Stimulated activated CD8-positive, alpha-beta memory T cell treated with anti-CD3 and anti-CD28 coated beads, Interleukin-15, amount 100 ng/mL, for 48 hours (primary cell): ENCODE measurements at places on chromosomes 6 and 20.

- no peak for DNase-seq
Measured at GRCh38 chr6:63272397-63272796, 47.4 kb downstream of the LGSN start.

DNA sequence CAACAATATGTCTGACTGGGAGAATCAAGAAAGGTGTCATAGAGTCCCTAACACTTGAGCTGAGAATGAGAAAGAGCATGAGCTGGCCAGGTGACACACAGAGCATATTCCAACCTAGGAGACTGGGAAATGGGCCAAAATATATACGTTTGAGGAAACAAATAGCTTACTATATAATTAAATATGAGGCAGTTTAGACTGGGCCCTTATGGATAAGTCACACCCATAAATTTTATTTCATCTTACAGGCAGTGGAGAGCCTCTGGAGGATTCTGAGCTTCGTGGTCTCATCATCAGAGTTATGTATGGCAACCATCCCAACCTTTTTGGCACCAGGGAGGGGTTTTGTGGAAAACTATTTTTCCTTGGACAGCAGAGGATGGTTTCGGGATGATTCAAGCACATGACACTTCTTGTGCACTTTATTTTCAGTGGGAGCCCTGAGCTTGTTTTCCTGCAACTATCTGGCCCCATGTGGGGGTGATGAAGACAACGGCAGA lies 12.9 kb upstream of the NQO2 start:
- DNase-seq, result no peak

GRCh38 chr6:119426619-119427018 lies 77.1 kb upstream of the MAN1A1 start:
- no peak for DNase-seq

DNA sequence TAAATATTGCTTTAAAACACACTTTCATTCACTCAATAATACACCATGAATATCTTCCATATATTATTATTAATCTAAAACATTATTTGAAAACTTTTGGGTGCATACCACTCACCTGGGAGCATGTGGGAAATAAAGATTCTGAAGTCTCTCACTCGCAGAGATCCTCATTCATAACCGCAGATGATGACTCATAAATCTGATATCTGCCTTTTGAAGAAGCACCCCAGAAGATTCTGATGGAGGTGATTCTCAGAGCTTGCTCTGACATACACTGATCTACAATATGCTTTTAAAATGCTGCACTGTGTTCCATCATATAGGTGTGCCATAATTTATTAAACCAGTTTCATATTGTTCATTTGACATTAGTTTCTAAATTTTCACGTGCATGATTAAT lies 135.0 kb upstream of the SGK1 start:
- DNase-seq, result no peak

- no peak for DNase-seq
Measured at GRCh38 chr6:157469378-157469777, 88.4 kb downstream of the ZDHHC14 start.

GRCh38 chr6:43275801-43276576 lies 22.1 kb upstream of the SLC22A7 start:
- no peak for DNase-seq

DNA sequence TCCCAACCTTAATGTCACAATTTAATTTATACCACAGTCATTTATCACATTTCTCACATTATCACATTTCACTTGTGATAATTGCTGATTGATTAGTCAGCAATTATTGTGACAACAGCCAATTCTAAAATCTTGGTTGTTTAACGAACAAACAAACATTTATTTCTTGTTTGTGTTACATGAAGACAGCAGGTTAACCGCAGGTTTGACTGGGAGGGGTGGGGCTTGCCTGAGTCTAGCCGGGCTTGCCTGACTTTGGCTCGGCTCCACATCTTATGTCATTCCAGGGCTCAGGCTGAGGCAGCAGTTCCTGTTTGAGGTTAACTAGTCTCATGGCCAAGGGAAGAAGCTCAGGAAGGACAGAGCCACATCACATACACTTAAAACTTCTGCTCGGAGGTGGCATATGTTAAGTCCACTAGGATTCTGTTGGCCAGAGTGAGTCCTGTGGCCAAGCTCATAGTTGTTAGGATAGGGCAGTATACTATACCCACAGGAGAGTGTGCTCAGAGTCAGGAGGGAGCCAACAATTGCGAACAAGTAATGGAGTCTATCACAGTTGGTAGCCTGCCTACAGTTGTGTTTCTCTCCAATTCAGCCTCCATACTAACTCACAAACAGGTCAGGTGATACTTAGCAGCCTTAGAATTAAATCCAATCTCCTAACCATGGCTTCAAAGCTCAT lies 90.0 kb upstream of the IFNGR1 start:
- DNase-seq, result no peak

GRCh38 chr6:144321839-144322591 lies 36.9 kb downstream of the UTRN start:
- no peak for DNase-seq

GRCh38 chr6:20284672-20285071 lies 72.4 kb upstream of the MBOAT1 start:
- no peak for DNase-seq

DNA sequence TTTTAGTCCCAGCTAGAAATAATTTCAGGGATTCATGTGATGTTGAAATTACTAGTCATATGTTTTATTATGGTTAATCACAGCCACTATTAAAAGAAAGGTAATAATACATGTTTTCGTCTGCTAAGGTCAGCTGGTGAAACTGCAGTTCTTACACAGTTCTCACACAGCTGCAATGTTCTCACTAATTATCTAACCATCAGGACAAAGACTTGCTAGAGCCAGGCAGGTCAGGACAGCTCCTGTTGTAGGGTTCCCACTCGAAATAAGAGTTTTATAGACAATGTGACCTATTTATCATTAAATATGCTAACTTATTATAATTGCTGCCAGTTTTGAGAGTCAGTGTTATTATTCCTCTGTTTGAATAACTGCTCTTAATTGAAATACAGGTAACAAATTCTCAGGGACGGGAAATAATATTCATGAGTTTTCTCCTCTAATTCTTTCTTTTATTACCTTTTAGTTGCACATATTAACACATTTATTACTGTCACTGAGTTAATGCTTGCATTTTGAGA lies 97.9 kb downstream of the GJA1 start:
- DNase-seq, result no peak

DNA sequence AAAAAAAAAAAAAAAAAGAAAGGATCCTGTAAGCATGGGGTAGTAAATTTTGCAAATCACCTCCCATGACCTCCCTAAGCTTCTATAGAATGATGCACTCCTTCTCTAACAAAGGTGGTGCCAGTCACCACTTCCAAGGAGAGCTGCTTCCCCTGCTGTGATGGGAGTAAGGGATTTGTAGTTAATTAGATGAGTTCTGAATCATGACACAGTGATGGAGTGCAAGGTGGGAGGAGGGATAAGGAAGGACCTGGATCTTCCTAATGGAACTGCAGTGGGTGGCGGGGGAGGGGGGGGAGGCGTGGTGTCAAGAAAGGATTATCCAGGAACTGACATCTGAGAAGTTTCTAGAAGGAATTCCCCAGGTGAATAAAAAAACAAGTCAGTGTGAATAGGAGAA lies 47.8 kb downstream of the NRN1 start:
- no peak for DNase-seq

DNA sequence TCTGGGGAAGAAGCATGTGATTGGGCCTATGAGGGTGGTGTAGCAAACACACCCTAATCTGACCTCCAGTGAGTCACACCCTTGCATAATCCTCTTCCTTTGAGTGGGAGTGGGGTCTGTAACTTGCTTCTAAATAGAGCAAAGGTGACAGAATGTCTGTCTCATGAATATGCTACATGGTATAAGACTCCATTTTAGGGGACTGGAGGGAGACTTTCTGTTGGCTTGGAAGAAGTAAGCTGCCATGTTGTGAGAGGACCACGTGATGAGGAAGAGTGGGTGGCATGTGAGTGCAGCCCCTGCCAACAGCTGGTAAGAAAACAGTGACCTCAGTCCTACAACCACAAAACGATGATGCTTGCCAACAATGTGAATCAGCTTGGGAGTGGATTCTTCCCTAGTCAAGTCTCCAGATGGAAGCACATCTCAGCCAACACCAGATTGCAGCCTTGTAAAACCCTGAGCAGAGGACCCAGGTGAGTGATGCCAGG lies 3.7 kb downstream of the AK9 start:
- no peak for DNase-seq

DNA sequence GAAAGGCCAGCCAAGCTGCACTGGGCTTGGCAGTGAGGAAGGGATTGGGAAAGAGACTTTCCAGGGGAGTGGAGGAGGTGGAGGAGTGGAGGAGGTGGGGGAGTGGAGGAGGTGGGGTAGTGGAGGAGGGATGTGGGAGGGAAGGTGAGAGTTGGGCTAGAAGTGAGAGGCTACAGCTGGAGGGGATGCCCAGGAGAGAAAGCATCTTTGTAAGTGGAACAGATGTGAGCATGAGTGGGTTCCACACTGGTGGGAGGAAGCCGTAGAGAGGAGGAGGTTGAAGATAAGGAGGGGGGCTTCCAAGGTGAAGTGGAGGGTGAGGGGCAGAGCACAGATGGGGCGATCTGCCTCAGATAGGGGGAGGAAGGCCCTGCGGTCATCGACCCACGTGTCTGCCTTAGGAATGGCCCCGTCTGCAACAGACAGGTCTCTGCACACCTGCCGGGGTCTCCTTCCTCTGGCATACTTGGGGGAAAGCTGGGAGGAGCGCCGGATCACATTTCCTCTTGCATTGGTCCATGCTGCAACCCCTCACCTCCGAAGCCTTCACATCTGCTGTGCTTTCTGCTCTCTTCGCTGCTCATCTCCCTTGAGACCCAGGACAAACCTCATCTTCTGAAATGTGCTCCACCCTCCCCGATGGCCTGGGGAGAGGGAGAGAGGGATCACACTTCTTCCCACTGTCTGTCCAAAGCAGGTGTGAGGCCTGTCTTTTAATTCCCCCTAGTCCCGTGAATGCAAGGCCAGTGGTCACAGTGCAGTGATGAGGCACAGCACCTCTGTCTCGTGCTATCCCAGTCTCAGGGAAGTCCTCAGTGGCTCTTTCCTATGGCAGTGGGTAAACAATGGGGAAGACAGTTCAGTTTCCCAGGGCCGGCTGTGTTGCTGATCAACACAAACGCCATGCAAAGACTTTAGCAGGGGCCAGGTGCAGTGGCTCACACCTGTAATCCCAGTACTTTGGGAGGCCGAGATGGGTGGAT lies 48.6 kb upstream of the SNX9 start:
- no peak for DNase-seq

GRCh38 chr6:113860181-113860955 lies 3.2 kb downstream of the MARCKS start:
- no peak for DNase-seq

- DNase-seq, result no peak
Measured at GRCh38 chr6:169070506-169071176, 183.0 kb downstream of the THBS2 start.

DNA sequence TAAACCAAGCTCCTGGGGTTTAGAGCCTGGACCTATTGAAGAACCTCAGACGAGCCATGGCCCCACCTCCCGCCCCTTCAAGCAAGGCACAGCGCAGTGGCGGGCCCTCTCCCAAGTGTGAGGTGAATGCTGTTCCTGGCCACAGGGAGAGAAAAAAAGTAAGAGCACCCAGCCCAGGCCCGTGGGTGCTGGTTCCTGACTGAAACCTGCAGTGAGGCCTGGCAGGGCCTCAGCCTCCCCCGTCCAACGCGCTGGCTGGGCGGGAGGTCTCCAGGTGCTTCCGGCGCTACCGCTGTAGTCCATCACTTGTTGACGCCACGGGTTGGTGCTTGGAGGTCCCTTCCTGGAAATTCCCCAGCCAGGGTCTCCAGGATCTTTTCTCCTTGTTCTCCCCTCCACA lies 5.5 kb upstream of the FAM83C start:
- no peak for DNase-seq

DNA sequence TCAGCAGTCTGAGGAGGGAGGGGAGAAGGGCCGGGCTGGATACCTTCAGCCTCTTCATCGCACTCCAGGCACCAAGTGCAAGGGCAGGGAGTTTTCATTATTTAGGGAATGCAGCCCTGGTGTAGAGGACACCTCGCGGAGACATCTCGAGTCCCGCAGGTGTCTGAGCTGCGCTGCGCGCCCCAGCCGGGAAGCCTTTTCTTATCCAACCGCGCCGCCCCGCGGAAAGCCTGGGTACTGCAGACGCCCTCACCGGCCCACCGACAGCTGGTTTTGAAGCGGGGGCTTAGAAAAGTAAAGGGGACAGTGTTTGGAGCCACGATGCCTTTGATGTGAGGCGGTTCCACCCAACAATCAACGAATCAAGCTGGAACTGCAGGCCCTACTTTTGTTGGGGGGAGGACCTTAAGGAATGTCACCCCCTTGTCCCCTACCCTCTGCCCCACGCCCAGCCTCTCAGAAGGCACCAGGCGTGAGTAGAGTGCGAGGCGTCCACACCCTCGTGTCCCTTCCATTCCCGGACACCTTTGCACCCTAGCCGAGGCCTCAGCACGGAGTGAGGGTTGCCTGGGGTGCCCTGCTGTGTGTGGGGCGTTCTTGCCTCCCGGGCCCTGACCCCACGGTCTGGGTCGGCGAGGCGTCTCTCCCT lies 8.6 kb downstream of the NKX2-2 start:
- DNase-seq, result peak; percentile 65

DNA sequence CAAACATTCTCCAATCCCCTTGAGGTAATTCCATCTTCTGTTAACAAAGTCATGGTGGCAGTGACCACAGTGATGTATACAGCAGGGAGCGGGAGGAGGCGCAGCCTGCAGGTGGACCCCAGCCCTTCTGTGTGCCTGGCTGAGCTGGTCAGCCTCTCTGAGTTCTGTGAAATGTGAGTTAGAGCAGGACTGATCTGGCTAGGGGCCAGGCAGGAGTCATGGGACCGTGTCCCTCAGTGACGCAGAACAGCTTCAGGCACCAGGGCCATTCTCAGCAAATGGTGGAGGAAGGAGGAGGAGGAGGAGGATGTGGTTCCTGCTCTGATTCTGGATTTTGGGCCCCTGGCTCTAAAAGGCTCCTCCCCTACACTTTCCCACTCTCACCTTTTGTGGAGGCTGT lies 6.9 kb downstream of the PHACTR3 start:
- no peak for DNase-seq

- no peak for DNase-seq
Measured at GRCh38 chr6:162371121-162371520, 356.4 kb downstream of the PRKN start.

- no peak for DNase-seq
Measured at GRCh38 chr6:107545763-107546162, 55.8 kb downstream of the SOBP start.
